ENCODE measurements at places on chromosomes 5 and 9.

DNA sequence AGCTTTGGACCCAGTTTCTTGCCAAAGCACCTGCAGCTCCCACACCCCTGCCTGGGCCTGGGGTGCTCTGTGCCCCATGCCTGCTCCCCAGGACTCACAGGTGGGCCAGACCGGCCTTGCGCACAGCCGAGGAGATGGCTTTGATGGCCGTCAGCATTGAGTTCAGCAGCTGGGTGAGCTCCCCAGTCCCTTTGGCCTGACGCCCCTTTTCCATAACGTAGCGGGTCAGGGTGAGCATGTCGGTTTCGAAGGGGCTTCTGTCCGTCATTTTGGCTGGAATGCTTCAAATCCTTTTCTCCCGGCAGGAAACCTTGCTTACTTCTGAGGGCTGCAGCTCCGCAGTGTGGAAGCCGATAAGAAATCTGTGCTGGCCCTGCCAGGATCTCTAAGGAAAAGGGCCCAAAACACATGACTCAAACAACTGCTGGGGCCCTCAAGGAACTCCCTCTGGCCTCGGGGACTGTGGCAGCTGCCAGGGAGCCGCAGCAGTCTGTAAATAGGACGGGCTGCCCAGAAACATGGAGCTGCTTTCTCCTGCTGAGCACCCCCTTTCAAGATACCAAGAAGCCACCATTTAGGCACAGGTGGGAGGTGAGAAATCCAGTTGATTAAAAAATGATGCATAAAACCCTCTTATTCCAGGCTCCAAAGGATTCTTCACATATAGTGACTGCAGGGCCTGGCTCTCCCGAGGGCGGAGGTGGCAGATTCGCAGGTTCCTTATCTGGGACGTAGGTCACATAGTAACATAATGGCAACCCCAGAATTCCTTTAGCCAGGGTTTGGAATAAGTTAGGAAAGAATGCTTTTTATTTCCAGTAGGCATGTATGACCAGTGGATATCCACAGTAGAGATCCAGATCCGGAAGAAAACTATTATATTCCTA lies at the start of gene FBP2:
Gene FBP2 (minus strand): TSS at position 366 of the 887 bp plus-strand sequence. CDS start 98 bp downstream, at position 268.
- no peak for DNase-seq

- DNase-seq: no peak
These were observed 87.0 kb upstream of the SPRY4 start for GRCh38 chr5:142411656-142412425.

GRCh38 chr9:121268598-121268850 lies 562 bp downstream of the GSN start:
- no peak for DNase-seq

DNA sequence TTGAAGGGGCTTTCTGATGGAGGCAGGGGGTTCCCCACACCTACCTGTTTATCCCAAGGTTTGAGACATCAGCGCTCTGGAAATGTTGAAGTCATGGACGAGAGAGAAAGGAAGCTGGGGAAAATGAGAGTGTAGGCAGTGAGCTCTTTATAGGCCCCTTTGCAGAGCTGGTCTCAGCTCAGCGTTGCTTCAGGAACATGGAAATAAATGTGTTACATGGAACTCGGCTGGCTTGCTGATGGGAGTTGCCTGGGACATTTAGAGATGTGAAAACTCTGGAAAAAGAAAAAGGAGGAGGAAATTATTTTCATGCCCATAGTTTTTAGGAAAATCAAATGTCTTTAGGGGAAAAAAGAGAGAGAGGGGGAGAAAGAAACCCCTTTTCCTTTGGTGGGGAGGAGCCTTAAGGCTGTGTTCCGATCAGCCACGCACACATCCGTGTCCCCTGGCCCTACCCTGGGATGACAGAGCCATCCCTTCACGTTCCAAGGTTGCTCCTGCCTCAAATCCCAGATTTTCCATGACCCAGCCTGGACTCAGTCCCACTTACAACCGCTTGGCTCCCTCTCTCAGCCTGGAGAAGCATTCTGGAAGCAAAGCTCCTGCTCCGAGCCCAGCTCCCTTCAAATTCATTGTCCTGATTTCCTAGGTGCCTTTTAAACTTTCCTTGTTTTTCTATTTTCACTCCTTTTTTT lies 78.3 kb downstream of the COL27A1 start:
- DNase-seq: no peak

DNA sequence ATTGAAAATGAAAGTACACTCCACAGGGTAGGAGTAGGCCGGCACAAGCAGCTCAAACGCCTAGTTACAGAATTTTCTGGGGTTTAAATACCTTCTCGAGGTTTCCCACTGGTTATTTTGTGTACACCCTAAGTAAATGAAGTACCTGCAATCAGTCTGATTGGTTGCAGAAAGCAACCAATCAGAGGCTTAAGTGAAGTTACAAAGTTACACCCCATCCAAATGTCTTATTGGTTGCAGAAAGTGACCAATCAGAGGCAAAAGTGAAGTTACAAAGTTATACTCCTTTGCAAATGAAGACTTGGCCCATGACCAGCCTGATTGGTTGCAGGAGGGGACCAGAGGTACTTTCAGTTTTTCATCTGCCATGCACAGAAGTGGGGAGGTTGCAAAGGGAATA lies 33.2 kb upstream of the ERAP2 start:
- no peak for DNase-seq
